ENCODE measurements at places on chromosomes 5 and 9.

DNA sequence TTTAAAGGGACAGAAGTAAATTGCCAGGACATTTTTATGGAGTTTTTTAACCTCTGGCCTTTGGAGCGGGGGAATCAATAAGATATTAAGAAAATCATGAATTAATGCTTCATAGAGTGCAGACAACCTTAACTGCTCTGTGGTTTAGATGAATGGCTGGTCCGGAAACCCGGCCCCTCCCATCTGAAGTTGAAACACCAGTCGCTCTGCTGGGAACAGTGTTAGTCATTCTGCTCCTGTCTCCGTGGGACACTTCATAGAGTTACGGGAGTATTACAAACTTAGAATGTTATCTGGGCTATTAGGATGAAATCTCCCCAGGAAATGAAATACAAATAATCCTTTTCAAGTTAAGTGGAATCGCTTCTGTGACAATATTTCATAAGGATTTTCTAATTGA lies 110.1 kb upstream of the IRX2 start:
- DNase-seq: no peak

GRCh38 chr5:55894135-55894534 lies 43.0 kb downstream of the IL31RA start:
- DNase-seq: no peak

DNA sequence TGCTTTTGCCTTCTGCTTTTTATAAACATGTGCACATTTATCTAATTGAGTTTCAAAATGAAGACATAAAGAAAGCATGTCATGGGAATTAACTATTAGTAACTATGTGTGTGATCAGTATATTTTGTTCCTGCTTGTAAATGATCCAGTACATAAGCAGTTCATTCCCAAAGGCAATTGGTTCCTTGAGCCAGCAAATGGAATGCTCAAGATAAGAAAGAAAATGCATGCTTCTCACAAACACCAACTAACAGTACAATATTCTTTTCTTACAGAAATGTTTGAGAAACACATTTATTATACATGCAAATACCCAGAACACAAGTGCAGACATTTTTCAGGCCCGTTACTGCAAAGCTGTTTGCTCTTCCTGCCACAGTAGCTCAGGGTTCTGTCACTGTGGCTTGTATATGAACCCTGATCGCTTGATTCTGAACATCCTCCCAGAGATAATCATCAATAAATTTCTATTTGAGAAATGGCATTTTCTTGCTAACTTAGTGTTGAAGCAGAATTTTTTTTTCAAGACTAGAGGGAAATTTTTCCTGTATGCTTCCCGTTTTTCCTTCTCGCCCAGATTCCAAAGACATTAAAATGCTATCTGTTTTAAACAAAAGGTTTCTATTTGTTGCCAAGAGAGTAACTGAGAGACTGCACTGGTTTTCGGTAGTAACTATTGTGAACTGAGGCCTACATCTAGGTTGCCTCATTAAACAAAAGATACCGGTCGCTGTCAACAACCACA lies 1.9 kb downstream of the GNAQ start:
- DNase-seq: peak; percentile 32

DNA sequence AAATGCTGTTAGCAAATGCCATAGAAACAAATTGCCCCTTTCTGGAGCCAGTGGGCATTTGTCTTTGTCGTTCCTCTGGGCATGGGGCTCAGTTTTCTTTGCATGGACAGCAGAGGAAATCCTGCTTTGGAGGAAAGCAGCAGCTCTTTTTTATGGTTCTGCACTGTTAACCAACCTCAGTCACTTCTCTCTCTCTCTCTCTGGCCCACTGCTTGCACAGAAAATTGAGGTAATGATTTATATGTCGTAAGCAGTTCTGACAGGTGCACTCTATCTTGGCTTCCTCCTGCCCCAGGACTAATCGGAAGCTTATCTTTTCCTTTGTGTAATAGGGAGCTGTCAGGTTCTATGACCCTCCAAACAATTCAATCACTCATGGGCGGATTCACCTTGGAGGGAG lies 159.6 kb upstream of the GPR151 start:
- no peak for DNase-seq

- DNase-seq: no peak
Observed at GRCh38 chr5:32083981-32084430, 90.1 kb downstream of the GOLPH3 start.

- no peak for DNase-seq
Observed at GRCh38 chr9:100679834-100680233, 102.0 kb downstream of the CAVIN4 start.

- no peak for DNase-seq
Observed at GRCh38 chr9:123686829-123687192, 243.1 kb downstream of the DENND1A start.

DNA sequence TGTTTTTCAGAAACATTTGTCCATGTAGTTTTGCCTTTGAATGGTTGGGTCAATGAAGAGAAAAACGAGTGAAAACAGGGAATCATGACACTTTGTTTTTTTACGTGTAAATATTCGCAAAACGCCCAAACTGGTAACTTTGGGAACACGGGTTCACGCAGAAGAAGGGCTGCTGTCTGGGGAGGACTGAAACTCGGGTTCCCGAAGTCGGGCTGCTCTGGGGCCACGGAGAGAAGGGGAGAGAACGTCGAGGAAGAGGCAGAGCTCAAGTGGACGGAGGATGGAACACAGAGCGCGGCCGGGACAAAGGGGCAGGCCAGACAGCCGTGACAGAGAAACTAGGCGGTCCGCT lies 478 bp upstream of the SETD9 start:
- DNase-seq: no peak

DNA sequence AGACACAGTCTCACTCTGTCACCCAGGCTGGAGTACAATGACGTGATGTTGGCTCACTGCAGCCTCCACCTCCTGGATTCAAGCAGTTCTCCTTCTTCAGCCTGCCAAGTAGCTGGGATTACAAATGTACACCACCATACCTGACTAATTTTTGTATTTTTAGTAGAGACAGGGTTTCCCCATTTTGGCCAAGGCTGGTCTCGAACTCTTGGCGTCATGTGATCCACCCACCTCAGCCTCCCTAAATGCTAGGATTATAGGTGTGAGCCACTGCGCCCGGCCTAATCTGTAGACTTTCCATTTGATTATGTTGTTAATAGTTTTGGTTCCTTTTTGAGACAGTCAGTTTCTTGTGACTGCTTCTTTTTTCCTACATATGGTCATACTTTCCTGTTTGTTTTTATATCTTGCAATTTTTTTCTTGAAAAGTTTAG lies 31.0 kb downstream of the MTREX start:
- no peak for DNase-seq

- no peak for DNase-seq
Observed at GRCh38 chr9:34131571-34131970, 5.1 kb upstream of the DCAF12 start.

DNA sequence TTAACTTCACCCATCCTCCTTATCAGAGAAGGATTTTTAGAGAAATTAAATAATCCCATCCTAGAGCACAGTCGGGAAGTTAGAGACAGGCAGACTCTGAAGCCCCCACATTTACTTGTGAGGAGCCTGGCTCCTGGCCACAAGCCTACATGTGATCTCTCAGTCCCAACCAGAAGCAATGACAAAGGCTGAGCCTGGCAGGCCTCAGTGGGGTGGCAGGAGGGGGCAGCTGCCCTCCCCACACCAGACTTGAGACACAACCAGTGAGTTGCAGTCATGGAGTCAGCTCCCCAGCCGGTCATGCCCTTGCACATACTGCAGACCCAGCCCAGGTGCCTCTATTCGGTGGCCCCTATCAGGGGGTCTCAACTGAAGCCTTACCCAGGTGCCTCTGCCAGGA lies 11.0 kb downstream of the NAIF1 start:
- DNase-seq: no peak

- DNase-seq: no peak
Observed at GRCh38 chr5:177437623-177438022, 9.0 kb upstream of the PRR7 start.

DNA sequence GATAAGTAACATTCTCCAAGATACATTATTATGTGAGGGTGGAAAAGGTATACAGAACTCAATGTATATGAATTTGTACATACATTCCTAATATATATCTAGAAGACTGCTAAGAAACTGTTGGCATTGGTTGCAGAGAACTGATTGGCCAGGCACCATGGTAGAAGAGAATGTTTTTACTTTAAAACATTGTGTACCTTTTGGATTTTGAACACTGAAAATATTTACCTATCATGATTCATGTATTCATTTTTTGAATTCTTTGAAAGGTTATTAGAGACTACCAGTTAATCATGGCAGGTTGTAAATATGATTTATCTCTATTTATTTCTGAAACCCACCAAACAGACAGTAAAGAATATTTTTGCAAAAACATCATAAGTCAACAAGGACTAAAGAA lies 41.2 kb upstream of the ADRB2 start:
- no peak for DNase-seq

DNA sequence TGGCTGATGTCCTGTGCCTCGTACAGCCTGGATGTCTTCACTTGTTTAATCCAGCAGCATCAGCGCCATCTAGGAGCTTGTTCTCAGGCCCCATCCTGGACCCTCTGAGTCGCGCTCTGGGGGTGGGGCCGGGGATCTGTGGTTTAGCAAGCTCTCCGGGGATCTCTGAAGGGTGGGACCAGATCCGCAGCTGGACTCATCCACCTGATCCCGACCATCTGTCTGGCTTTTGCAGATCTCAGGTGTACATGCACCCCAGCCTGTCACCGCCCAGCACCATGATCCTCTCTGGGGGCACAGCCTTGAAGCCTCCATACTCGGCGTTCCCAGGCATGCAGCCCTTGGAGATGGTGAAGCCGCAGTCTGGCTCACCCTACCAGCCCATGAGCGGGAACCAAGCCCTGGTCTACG lies 15.1 kb upstream of the POMT1 start:
- DNase-seq: no peak

DNA sequence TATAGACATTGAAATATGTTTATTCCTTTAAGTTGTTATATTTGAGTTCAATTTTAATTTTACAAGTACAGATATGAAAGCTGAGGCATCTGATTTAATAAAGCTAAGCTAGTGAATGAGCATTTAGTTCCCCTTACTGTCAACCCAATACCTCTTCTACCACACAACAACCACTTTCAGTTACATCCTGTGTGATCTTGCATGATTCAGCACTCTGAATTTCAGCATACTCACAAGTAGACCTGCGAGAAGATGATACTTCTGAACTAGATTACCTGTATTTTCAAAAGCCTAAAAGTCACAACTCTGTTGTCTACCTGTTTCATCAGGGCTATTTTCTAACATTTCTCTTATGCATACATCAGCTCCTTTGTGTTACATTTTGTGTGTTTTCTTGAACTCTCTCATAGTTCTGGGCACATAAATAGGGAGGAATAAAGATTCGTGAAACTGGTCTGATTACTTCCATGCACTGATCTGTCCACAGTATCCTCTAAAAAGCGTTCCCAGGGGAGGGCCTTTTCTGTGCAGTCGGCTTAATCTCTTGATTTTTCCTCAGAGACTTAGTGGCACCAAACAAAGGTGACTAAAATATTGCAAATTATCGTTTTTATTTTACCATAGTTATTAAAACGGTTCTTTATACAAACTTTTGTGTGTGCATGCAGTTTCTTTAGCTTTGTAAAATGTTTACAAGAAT lies 2025.5 kb upstream of the NUDT12 start:
- no peak for DNase-seq
